ENCODE measurements at places on chromosomes 11 and 22.

GRCh38 chr11:33435216-33435615 lies 178.0 kb downstream of the HIPK3 start:
- no peak for DNase-seq

DNA sequence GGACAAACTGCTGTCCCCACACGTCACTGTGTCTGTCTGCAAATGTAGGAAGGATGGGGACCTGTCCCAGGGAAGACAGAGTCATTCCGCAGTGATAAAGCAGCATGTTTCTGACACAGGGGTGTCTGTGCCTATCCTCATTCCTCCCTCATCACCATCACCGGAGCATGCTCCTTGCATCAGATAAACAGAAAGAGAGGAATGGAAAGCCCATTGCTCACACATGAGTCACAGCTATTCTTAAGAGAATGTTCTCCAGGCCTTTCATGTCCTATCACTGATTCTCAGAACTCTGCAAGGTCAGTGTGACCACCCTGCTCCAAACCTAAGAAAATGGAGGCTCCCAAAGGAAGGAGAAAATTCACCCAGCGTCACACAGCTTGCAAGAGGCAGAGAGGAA lies 38.9 kb downstream of the ZNF195 start:
- DNase-seq: no peak

GRCh38 chr11:65338676-65339075 lies 5.0 kb downstream of the DPF2 start:
- no peak for DNase-seq

- no peak for DNase-seq
Measured at GRCh38 chr11:64593156-64594105, 2.4 kb downstream of the SLC22A12 start.

GRCh38 chr11:113628912-113629311 lies 77.2 kb downstream of the TMPRSS5 start:
- DNase-seq: no peak

DNA sequence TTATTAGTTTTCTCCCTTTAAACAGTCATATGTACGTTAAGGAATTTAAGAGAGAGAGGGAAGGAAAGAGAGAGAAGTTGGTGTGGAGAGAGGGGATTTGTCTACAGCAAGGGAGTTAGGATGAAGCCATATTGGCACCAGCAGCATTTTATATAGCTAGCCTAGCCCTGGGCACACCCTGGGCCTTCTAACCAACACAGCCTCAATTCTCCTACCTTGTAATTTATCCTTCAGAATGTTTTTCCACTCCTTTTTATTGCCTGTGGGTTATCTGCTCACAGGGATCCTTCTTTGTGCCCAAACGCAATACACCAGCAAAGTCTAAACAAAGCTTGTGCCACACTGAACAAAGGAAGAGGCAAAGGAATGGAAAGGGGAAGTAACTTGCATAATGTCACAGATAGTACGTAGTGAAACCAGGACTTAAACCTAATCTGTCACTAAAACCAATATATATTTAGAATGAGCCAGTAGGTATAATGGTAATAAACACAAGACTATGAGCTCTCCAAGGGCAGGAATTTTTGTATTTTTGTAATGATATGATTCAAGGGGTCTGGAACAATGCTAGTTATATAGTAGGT lies 613.8 kb upstream of the TENM4 start:
- no peak for DNase-seq

GRCh38 chr11:79488286-79488685 lies 47.5 kb upstream of the TENM4 start:
- no peak for DNase-seq

GRCh38 chr22:34761111-34761510 lies 304.8 kb upstream of the ISX start:
- DNase-seq: no peak

GRCh38 chr22:33841281-33842005 lies 78.8 kb downstream of the LARGE1 start:
- DNase-seq: no peak

- no peak for DNase-seq
Measured at GRCh38 chr22:21098099-21098671, 52.4 kb downstream of the LRRC74B start.

GRCh38 chr11:2788168-2789071 lies 88.6 kb upstream of the KCNQ1OT1 start:
- no peak for DNase-seq

DNA sequence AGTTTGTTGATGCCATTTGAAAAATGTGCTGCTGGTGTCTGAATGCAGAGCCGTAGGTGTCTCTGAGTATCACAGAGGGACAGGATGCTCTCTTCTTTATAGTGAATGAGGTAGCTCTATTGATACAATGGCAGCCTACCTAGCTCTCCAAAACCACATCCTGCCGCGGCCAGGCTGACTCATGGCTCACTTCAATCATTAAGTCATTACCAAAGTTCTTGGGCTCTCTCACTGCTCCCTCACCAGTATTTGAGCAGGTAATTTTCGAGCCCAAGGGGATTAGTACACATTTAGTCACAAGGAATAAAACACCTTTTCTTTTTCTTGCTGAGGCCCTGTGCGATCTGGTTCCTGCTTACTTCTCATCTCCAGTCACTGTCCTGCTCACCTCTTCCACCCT lies 509.0 kb upstream of the LARGE1 start:
- no peak for DNase-seq

DNA sequence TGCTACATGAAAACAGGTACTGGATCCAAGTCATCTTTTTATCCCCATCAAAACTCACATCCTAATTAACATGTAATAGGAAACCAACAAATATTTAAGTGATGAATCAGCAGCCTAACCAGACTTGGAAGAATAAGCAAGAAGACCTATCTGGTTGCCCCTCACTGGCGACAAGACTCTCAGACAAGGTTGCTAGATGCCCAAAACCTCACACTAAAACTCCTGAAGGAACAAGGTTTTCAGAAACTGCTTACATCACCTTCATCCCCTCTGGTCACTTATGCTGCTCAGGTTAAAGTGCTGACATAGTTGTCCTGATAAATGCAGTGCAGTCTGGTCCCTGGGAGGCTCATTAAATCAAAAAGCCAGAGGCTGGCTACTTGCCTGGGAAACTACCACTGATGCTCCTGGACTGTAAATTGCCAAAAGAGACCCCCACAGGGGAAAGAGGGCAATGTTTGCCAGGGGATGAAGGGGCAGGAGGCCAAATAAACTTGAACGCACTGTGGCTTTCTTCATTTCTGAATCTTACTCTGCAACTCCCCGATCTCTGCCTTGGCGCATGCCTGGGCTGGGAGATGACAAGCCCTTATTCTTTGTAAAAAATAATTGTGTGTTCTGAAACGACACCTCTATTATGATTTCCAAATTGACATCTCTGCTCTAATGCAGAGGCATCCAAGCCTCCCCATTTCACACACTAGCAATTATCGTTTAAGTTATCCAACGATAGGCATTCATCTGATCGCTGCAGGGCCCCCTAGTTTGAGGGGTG lies 72.7 kb downstream of the AMBRA1 start:
- DNase-seq: no peak

- no peak for DNase-seq
Measured at GRCh38 chr22:28955817-28956216, 72.4 kb downstream of the ZNRF3 start.

GRCh38 chr22:37299969-37300509 lies 17.7 kb downstream of the CYTH4 start:
- no peak for DNase-seq

DNA sequence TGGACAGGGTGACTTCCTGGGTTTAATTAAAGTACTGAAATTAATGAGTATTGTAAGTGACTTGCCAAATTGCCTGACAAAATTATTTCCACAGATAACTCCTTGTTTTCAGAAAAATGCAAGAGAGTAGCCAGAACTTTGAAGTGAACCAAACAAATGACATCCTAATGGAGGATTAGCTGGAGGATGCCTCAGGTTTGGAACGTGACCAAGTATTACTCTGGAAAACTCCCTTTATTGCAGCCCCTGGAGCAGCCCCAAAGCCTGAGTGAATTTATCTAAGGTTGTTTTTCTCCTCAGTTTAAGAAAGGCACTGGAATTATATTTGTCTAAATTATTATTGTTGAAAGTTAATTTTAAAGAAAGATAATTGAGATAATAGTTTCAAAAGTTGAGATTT lies 343.6 kb upstream of the MTNR1B start:
- peak; percentile 38 for DNase-seq

GRCh38 chr11:125079878-125080530 lies 16.9 kb downstream of the SLC37A2 start:
- peak; percentile 17 for DNase-seq

DNA sequence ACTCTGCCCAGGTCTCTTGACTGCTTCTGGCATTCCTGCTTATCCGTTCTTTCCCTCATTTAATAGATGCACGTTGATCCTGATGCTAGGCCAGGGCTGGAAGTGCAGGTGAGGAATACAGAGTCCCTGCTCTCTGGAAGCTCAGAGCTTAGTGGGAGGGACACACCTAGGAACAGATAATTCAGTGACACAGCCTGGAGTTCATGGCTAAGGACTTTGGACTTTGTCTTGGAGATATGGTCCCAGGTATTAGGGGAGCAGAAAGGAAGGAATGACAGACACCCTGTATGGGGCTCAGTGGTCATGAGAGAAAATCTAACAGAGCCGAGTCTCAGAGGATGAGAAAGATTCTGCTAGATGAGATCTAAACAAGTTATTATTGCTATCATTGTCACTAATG lies 160.6 kb downstream of the PKNOX2 start:
- DNase-seq: no peak

DNA sequence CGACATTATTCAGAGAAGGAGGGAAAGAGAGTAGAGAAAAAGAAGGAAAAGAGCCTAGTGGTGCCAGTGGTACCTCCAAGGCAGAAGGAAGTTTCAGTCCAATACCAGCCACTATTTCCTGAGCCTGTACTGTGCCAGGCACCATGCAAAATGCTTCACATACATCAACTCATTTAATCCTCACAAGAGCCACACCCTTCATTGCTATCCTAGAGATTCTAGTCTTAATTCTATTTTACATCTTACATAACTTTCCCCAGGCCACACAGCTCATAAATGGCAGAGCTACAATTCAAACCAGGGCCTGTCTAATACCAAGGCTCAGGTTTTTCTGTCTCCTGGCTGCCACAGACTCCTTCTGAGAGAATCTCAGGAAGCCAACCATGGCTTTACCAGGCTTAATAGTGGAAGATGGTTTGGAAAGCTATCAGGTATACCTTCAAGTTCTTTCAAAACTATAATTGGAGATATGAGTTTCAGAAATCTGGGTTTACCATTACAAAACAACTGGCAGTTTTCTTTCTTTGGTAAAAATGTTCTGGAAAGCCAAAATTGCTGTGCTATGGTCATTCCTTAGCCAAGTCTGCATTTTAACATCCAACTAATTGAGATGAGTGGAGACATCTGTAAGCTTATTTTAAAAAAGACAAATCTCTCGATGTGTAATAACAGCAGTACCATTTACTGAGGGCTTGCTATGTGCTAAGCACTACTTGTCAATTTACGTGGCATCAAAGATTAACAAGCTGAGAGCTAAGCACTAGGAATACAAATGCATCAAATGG lies 225.1 kb upstream of the PITPNB start:
- no peak for DNase-seq

DNA sequence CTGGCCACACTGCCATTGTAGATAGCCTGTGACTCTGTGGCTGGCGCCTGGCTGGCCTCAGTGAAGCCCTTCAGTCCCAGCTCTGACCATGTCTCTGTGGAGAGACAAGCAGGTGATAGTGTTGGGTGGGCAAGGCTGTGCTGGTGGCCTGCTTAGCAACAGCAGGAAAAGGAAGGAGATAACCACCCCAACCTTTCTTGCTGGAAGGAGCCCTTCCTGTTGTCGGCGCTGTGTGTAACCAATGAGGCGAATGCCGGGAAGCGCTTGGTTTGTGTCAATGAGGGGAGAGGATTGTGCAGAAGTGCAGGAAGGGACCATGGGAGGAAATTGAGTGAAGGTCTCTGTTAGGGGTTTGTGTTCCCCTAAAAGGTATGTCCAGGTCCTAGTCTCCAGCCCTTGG lies 27.3 kb downstream of the PARVB start:
- DNase-seq: no peak

- DNase-seq: no peak
Measured at GRCh38 chr11:128480665-128481064, 106.7 kb downstream of the ETS1 start.

DNA sequence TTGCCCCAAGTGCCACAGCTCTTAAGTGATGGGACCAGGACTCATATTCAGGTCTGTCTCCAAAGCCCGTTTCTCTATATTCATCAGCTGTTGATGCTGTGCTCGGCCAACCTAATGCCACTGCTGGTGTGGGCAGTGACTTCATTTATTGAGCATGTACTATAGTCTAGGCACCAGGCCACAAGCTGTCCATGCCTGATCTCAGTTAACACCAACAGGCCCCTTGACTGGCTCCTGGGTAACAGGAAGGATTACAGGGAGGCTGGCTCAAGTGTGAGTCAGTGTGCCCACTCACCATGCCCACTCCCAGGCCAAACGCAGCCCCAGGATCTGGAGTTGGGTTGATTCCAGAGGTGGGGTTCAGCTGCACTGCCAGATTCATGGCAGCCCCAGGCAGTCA lies 8.6 kb upstream of the CRYBB2 start:
- DNase-seq: no peak

- DNase-seq: no peak
Measured at GRCh38 chr22:43840851-43841250, 21.5 kb downstream of the SULT4A1 start.

GRCh38 chr11:28922386-28922981 lies 814.3 kb downstream of the METTL15 start:
- DNase-seq: no peak

DNA sequence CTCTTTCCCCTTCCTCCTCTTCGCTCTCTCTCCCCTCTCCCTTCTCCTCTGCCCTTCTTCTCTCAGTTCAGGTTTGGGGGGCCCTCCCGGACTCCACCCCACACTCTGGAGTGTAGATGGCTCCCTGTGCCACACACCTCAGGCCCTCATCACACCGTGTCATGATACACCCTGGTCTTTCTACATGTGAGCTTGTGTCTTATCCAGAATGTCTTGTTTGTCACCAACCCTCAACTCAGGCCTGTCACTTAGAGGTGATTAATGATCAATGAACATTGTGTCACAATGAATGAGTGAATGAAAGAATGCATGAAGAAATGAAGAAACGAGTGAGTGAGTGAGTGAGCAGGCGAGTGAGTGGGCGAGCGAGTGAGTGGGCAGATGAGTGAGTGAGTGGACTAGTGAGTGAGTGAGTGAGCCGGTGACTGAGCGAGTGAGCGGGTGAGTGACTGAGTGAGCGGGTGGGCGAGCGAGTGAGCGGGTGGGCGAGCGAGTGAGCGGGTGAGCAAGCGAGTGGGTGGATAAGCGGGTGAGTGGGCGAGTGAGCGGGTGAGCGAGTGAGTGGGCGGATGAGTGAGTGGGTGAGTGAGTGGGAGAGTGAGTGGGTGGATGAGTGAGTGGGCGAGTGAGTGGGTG lies 33.8 kb downstream of the CAPN1 start:
- peak; percentile 18 for DNase-seq

GRCh38 chr11:93738647-93739081 lies 2.6 kb downstream of the TAF1D start:
- no peak for DNase-seq

- DNase-seq: peak; percentile 85
Measured at GRCh38 chr22:41526830-41527799, 17.2 kb downstream of the POLR3H start.

- DNase-seq: peak; percentile 71
Measured at GRCh38 chr11:473962-474785, 24.1 kb downstream of the PTDSS2 start.

GRCh38 chr22:44860311-44860710 lies 107.9 kb downstream of the ARHGAP8 start:
- no peak for DNase-seq

- DNase-seq: no peak
Measured at GRCh38 chr22:43017525-43018460, 2.8 kb upstream of the PACSIN2 start.

- DNase-seq: no peak
Measured at GRCh38 chr11:62493801-62494200, 52.8 kb downstream of the AHNAK start.

Measured in D341Med (cell line).